ENCODE measurements at places on chromosomes 11 and 22. TPM values are rescaled to one million over a fixed set of nuclear protein-coding genes. Genes with fewer than 3 reads are reported as not detected.
A peak's percentile ranks its signal among the peaks of the same experiment; 100 is the strongest.

GRCh38 chr11:76615950-76616349, 54.6 kb downstream of the LRRC32 start:
- DNase-seq: peak; percentile 82

GRCh38 chr11:73350908-73351636, 25.1 kb upstream of the RELT start:
- DNase-seq: no peak

- DNase-seq: no peak
Measured at GRCh38 chr11:30889143-30889794, 303.1 kb upstream of the MPPED2 start.

DNA sequence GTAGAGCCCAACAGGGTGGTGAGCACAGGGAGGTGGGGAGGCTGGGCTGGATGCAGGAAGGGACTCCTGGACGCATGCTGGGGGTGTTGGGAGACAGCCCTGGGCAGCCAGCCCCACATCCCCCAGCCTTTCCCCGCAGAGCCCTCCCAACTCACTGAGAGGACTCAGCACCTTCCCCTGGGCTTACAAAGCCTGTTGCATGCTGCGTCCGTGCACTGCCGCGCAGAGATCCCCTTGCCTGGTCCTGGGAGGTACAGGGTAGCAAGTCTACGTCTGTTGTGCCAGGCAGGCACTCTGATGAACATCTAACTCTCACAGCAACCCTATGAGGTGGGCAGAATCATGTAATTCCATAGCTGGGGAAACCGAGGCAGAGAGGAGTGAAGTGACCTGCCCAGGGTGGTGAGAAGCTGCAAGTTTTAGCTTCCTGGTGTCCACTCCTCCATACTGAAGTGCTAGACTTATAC, 33.9 kb upstream of the TCF20 start:
- no peak for DNase-seq

GRCh38 chr11:46279126-46280099, 2.0 kb downstream of the CREB3L1 start:
- peak; percentile 64 for DNase-seq

- DNase-seq: no peak
Measured at GRCh38 chr11:24567380-24567779, 70.5 kb downstream of the LUZP2 start.

DNA sequence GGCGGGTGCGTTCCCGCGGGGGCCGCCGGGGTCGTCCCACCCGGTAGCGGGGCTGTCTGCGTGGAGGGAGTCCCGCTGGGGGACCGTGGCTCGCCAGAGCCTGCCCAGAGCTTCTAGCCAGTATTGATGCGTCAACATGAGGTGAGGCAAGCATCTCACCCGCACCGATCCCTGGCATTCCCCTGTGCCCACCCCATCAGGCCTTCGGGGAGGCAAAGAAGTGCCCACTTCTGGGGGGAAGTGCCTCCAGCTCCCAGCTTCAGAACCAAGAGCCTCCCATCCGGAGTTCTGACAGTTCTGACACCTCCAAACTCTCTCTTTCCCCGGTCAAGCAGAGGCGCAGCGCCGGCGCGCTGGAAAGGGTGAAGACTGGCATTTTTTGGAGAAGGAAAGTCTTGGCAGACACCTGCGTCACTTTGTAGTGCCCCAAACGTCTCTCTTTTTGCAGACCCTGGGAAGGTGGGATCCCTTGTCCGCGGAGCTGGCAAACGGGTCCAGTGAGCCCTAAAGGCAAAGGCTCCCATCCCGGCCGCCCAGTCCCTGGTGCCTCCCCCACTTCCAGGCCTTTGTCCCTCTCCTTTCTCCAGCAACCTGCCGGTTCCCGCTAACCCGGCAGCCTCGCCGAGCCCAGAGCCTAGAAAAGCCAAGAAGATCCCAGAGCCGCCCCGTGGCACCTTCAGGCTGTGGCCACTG, 3.2 kb upstream of the PAX6 start:
- no peak for DNase-seq

DNA sequence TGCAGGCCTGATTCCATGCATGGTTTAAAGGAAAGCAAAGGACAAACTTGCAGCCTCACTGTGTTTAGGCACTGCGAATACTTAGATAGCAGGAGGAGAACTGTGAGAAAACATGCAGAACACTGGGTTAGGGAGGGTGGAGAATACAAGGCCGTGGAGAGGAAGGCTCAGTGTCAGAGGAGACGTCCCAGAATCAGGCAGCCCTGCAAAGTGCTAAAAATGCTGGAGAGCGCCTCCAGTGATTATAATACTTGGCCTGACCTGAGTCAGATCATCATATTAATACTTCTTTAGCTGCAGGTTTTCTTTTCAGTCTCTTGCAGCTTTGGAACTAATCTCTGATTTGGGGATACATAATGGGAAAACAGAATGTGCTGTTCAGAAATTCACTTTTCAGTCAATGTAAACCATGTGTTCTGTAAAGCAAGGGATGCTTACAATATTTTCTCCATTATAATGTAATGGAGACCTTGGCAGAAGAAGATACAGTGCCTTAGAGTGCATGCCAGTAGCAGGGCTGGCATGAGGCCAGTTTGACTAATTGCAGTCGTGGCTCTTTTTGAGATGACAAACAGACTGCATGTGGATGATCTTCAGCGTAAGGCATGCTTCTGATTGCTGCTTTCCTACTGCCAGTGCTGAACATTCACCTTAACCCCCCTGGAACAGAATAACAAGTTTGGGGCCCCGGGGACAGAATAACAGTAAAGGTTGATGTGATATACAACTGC, 16.8 kb downstream of the EXT2 start:
- peak; percentile 33 for DNase-seq

DNA sequence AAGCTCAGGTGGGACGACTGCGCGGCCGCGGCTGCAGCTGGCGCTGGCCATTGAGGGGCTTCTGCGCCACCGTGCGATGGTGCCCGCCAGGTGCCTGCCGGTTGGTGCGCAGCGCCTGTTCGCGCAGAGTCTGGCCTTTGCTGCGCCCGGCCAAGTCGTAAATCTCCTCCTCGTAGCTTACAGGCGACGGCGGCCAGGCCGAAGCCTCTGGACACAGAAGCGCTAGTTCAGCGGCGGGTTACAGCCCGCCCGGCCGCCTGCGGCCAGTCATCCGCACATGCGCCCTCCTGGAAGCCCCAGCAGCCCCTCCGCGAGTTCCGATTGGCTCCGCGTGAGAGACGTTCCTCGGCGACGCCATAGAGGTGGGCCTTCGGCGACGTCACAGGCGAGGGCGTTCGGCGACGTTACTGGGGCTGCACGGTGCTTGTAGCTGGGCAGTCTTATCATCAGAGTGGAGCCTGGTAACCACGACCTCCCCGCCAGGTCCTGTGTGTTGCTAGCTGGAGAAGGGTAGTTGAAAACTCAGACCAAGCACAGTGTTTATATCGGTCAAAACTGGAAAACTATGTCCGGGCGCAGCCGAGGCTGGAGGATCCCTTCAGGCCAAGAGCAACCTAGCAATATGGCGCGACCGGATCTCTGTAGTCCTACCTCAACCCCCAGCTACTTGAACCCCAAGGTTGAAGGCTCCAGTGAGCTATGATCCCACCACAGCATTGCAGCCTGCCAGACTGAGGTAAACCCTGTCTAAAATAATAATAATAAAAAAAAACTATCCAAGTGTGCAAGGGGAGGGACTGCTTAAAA, 265.7 kb downstream of the OR4C45 start:
- no peak for DNase-seq

DNA sequence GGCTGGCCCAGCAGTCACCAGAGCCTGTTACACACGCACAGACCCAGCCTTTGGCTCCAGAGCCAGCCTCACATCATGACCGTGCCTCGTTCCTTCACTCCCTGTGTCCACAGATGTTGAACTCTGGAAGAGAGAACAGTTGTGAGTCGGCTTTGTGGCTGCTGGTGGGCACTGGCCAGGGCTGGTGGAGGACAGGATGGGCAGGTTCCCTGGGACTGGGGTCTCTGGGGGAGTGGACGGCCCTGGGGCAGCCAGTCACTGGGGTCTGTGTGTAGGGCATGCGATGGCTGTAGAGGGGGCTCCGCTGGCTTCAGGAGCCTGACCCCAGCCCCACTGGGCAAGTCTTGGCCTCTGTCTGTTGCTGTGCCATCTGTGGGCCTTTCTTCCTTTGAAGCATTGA, 1070.1 kb downstream of the BRD1 start:
- no peak for DNase-seq

DNA sequence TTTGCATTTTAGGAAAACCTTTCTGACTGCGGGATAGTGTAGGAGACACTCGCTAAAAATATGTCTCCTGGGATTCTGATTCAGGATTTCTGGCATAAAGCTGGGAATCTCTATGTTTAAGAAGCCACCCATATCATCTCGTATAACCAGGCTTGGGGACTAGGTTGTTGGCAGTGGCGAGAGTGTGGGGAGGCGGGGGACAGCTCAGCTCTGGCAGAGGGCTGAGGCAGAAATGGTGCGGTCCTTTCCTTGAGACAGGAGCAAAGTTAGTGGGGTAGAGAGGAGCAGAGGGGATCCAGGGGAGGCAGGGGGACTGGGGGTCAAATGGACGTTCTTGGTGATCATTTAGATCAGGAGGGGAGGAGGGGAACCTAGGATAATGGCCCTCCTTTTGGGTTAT, 74.3 kb downstream of the TEAD1 start:
- DNase-seq: no peak

GRCh38 chr11:60777106-60777505, 8.0 kb upstream of the MS4A10 start:
- DNase-seq: no peak

- DNase-seq: no peak
Measured at GRCh38 chr11:7439746-7440320, 45.5 kb upstream of the OLFML1 start.

DNA sequence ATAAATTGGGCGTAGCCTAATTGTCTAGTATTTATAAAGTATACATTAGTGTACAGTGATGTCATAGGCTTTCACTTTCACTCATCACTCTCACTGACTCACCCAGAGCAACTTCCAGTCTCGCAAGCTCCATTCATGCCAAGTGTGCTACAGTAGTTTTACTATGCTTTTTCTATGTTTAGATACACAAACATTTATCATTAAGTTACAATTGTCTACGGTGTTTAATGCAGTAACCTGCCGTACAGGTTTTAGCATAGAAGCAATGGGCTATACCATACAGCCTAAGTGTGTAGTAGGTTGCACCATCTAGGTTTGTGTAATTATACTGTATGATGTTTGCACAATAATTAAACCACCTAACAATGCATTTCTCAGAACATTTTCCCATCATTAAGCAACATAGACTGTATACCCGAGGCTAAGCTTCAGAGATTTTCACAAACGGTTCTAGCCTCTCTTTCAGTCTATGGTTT, 17.5 kb downstream of the OR9G1 start:
- no peak for DNase-seq

- DNase-seq: no peak
Measured at GRCh38 chr11:63887386-63887999, 29.5 kb downstream of the RCOR2 start.

- no peak for DNase-seq
Measured at GRCh38 chr11:118398791-118399559, 2.4 kb upstream of the ATP5MG start.

GRCh38 chr11:47192111-47192510, 5.9 kb upstream of the PACSIN3 start:
- no peak for DNase-seq

DNA sequence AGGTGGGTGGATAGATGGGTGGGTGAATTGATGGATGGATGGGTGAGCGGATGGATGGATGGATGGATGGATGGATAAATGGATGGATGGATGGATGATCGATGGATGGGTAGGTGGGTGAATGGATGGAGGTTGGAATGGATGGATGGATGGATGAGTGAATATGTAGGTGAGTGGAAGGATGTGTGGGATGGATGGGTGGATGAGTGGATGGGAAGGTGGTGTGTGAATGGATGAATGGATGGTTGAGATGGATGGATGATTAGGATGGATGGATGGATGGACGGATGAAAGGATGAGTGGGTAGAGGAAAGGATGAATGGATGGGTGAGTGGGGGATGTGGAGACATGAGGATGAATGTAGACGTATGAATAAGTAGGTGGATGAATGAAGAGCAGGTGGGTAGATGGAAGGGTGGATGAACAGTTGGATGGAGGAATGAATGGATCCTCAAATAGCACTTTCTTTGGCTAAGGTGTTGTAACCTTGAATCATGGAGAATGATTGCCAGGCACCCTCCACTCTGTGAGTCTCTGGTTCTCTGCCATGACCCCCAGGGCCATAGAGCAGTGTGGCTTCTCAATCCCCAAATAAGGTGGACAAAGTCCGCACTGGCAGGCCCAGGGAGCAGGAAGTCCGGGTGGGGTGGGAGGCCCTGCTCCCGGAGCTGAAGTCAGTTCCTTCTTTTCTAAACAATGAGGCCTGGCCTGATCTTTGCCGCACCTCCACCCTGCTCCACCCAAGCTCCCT, 36.9 kb downstream of the IGF2 start:
- peak; percentile 68 for DNase-seq

DNA sequence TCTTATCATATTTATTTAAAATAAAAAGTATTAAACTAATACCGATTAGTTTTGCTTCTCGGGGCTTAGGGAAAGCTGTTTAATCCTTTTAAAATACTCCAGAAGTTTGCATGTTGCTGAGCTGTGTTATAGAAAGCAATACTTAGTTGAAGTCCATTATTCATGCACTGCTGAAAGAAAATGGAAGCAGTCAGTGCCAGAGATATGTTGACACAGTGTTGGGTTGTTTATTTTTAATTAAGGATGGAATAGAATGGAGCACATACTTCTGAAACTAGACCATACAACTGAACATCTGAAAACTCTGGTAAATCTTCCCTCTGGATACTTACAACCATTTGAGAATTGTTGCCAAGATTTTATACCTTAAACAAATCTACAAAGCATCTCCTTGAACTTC, 282.7 kb upstream of the CCDC179 start:
- DNase-seq: no peak

GRCh38 chr22:31451709-31452571, 37.7 kb downstream of the EIF4ENIF1 start:
- DNase-seq: no peak

DNA sequence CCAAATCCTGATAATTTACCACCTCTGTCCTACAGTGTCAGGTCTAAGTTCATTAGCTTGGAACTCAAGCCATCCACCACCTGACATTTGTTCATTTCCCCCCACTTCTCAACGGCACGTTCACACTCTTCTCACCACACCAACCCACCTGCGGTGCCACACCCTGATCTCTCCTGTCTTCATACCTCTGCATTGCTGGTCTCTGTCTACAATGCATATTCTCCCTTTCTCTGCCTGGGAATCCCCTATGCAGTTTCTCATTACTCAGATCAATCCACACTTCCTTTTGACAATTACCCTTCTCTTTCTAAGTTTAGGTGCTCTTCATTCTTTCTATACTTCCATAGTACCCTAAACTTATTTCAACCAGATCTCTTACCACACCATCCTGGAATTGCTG, 20.4 kb upstream of the EMSY start:
- no peak for DNase-seq

GRCh38 chr22:45574069-45574703, 71.5 kb downstream of the FBLN1 start:
- DNase-seq: no peak

Gene RASD2
- 3.1 TPM for polyA plus RNA-seq

Gene YPEL1
- polyA plus RNA-seq: 1.7 TPM

Gene ANKK1
- polyA plus RNA-seq: 0.37 TPM

Gene LMO2
- 10.7 TPM for polyA plus RNA-seq

Gene C11orf86
- polyA plus RNA-seq: not detected

Gene TCP11L1
- 2.8 TPM for polyA plus RNA-seq

Gene GRAMD1B
- polyA plus RNA-seq: 16.1 TPM

Gene MYRF
- polyA plus RNA-seq: 0.16 TPM

Gene C11orf87
- polyA plus RNA-seq: under 0.01 TPM

Gene NOX4
- polyA plus RNA-seq: 4.0 TPM

Gene SHANK2
- polyA plus RNA-seq: under 0.01 TPM

Gene C11orf91
- polyA plus RNA-seq: 0.17 TPM

Gene APOBEC3F
- polyA plus RNA-seq: 11.6 TPM

Gene ARRB1
- 8.1 TPM for polyA plus RNA-seq

Gene SLC22A12
- polyA plus RNA-seq: not detected

Measured in heart right ventricle (tissue), 16 donors.